ENCODE measurements at places on chromosomes 5 and 9.

DNA sequence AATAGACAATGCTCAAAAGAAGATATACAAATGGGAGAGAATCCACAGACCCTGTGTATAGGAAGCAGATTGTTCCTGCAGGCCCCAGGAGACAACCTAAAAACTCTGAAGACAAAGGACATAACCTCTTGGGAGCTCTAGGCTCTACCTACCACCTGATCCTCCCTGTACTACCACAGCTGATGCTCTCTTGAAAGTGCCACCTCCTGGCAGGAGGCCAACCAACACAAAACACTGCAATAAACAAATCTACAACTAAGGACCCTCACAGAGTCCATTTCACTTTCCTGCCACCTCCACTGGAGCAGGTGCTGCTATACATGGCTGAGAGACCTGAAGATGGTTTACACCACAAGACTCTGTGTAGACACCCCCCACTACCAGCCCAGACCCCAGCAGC lies 49.0 kb downstream of the STARD4 start:
- no peak for DNase-seq

DNA sequence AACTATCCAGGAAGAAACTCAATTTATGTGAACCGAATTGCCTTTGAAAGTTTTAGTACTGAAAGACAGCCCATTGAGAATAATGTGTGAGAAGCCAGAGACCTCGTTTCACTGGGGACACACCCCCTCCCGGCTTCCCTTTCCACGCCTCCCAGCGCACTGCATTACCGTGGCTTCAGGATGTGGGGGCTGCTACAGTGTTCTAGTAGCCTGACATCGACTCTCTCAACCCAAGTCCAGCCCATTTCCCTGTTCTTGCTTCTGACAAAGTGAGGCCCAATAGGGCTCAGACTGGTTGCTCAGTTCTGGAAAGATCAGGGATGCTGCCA lies 3.5 kb downstream of the PAX5 start:
- no peak for DNase-seq

DNA sequence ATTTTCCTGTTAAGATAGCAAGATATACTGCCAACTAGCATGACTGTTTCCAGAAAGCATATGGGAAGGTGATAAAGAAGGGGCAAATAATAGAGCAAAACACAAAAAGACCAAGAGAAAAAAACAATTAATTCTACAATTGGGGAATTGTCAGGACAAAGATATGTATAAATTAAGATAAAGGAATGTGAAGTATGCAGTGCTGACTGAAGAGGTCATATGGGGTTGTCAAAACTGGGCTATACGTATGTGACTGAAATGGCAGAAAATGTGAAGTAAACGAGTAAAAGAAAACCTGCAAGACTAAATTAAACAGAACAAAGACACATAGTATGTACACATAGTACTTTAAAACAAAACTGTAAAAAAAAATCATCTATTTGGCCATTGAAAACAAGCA lies 222.3 kb downstream of the ARL15 start:
- no peak for DNase-seq

DNA sequence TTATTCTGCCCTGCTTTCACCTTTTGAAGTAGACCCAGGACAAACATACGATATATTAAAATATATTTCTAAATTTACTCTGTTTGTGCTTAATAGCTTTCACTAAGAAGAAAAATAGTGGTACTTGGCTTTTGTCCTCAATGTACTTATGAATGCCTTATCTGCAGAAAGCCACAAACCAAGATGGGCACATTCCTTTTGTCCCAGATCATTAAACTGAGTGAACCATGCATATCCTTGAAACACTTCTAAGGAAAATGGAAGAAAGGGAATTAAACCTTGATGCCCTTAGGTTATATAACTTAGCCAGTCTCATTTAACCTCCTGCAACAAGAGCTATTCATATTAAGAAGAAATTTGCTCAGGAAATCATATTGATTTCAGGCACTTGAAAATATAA lies 553.8 kb upstream of the CDH9 start:
- DNase-seq: no peak

DNA sequence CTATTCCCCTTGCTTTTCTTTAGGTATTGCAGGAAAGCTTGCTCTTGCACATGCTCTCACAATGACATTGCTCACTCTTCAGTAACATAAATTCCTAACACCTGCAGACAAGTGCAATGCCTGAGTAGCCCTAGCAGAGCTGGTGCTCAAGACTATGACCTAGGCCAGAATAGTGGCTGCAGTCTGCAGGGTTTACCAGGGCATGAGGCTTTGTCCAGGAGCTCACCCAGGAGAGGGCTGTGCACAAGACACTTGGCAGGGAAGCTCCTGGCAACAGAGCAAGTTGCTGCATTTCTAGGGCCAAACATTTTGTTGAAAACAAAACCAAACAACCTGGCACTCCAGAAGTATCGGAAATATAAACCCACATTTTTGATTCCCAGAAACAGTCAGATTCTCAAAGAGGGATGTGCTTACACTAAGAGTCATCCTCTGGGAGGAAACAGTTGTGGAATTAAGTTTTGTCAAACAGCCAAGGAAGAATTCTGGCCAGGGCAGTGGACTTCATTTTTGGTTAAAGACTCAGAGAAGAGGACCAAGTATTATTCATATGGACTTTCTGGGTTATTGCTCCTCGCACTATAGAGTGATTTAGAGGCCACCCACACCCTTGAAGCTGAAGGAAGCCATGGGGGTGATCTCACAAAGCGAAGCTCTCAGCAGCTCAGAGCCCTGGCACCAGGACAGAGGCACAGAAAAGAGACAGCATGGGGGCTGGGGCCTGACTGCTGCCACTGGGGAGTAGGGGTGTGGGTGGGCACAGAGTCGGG lies 44.9 kb downstream of the MACROH2A1 start:
- no peak for DNase-seq

DNA sequence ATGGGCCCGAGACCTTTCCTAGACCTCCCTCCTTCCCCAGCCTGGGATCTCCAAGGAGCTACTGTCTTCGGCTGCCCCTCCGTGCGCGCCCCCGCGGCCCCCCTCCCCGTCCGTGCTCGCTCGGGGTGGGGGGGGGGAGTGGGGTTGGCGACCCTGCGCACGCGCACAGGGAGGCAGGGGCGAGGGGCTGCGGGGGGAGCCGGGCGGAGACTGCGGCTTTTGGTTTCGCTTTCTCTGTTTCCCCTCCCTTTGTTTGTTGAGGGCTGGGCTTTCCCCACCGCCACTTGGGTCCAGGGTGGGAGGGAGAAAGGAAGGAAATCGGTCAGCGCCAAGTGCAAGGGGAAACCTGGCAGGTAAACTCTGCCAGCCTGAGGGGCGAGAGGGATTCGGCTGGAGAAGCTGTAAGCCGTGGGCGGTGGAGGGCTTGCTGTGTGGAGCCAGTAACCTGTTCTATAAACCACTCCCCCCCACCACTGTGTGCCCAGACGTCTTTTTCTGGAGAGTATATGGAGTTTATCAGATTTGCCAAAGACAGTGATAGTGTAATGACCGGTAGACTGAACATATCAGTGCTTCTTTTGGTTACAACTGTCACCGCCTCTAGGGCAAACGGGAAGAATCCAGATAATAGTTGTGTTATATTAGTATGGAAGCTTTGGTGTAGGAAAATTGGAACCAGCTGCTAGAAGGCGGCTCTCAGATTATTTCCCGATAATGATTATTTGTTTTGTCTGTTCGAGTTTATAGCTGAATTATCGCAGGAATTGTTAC lies 684 bp downstream of the DNAJA1 start:
- peak; percentile 76 for DNase-seq

GRCh38 chr5:78562001-78562400 lies 86.6 kb downstream of the LHFPL2 start:
- no peak for DNase-seq

DNA sequence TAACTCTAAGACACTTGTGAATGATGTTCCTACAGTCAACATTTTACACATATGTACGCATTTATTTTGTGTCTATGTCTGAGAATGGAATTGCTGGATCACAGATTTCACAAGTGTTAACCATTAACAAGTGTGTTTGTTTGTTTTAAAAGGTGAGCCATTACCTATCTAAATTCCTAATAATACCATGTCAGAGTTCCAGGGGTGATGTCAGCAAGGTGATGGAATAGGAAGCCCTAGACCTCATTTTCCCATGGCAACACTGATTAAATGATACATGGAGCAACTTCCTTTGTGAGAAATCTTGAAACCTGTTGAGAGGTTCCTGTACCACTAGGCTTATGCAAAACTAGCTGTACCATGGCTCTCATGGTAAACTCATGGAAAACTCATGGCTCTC lies 309.7 kb downstream of the CYLC2 start:
- DNase-seq: no peak

DNA sequence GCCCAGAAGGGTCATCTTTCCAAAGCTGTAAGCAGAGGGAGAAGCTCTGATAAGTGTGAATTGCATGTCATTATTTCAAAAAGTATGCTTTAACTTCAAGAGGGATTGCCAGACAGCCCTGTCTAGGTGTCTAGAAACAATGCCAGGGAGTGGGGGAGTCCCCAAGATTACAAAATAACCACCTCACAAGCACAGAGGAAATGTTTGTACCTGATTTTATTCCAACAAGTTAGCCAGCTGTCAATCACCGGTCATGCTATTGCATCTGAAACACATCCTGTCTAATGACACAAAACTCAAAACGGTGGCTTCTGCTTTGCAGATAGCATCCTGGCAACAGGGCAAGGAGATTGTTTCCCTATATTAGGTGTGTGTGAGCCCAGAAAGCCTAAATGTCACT lies 154.2 kb upstream of the WWC1 start:
- no peak for DNase-seq

- DNase-seq: no peak
Observed at GRCh38 chr9:95129476-95130291, 187.8 kb downstream of the FANCC start.

GRCh38 chr9:100216178-100216787 lies 117.2 kb downstream of the INVS start:
- peak; percentile 27 for DNase-seq

GRCh38 chr5:159343295-159344094 lies 13.2 kb upstream of the IL12B start:
- DNase-seq: no peak

- no peak for DNase-seq
Observed at GRCh38 chr9:89109666-89110065, 69.0 kb downstream of the SHC3 start.

DNA sequence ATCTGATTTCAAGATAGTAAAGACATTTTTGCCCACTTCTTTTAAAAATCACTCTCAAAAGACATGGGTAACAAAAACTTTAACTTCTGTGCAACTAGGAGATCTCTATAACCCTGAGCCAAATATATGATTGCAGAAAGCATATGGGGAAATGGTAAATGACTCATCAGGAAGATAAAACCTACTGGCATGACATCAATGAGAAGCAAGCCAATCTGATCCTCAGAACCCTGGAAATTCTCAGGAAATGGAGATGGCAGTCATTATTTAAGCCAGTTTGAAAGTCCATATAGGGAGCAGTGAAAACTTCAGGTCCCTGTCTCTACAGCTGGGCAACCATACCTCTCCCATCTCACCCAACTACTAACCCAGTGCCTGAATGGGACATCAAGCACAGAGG lies 249.7 kb upstream of the NREP start:
- DNase-seq: no peak

DNA sequence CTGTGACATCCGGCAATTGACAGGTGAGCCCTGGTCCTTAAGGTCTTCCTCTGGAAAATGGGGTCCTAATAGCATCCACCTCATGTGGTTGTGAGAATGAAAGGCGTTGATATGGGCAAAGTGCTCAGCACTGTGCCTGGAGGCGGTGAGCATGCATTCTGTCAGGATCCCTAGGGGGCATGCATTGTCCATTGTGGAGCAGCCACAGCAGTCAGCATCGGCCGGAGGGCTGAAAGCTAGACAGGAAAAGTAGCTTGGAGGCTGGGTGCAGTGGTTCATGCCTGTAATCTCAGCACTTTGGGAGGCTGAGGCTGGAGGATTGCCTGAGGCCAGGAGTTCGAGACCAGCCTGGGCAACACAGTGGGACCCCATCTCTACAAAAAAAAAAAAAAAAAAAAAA lies 122.2 kb downstream of the LHX2 start:
- DNase-seq: no peak

DNA sequence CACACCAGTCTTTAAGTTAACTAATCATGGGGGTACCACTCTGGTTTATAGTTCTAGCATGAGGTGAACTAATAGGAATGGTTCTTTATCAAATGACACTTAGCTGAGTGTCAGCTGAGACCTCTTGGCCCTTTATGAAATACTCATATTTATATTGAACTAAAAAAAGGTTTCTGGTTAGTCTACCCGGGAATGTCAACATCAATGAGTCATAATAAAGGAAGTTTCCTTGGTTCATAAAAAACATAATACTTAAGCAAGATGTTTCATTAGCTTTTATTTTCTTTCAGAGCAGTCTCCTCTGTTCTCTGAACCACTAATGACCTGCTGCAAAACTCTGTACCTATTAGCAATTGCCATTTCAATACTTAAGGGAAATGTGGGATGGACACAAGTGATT lies 13.7 kb downstream of the DAB2 start:
- DNase-seq: no peak

- no peak for DNase-seq
Observed at GRCh38 chr9:125479846-125480615, 218.4 kb downstream of the GAPVD1 start.

DNA sequence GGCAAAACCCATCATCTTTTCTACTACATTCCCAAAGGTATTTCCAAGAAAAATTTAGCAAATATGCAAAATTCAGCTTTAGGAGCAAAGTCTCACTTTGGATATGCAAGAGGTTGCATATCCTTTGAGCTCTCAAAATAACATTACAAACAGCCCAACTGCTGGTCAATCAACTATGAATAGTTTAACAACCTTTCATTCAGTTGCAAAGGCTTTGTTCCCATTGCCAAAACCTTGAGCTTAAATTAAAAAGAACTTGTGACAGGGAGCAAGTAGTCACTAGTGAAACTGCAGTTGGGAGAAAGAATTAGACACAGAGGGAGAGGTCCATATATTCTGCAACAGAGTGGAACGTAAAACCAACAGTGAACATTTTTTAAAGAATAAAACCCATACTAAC lies 8.8 kb downstream of the ZNF608 start:
- DNase-seq: no peak

- no peak for DNase-seq
Observed at GRCh38 chr9:116795821-116796220, 108.7 kb downstream of the TRIM32 start.

DNA sequence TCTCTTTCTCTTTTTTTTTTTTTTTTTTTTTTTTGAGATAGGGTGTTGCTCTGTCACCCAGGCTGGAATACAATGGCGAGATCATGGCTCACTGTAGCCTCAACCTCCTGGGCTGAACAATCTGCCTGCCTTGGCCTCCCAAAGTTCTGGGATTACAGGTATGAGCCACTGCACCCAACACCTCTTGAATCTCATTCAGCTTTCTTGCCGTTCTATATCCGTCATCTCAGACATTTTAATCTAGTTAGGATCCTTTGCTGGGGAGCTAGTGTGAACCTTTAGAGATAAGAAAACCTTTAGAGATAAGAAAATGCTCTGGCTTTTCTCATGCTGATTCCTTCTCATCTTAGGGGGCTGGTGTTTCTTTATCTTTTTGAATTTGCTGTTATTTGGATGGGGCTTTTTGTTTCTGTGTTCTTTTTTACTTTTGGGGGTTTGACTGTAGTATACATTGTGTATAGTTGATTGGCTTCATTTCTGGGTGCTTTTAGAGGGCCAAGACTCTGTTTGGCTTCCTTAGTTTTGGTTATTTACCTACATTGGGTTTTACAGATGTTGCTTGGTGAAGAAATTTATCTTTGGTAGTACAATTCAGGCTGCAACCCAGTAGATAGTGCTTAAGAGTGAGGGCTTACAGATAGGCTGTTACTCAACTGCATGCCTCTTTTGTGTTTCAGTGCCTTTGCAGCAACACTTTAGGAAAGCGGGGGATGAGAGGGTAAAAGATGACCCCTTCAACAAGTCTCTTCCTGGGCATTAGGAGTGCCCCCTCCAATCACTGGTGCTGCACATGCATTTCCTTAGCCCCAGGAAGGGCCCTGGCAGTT lies 41.9 kb upstream of the SLC36A1 start:
- no peak for DNase-seq

GRCh38 chr9:30932226-30932625 lies 1452.2 kb upstream of the ACO1 start:
- no peak for DNase-seq
